Fibroblast of pulmonary artery (primary cell): ENCODE measurements at places on chromosomes 2 and 18.

GRCh38 chr2:12918835-12919445 lies 202.2 kb downstream of the TRIB2 start:
- DNase-seq = peak; percentile 95

DNA sequence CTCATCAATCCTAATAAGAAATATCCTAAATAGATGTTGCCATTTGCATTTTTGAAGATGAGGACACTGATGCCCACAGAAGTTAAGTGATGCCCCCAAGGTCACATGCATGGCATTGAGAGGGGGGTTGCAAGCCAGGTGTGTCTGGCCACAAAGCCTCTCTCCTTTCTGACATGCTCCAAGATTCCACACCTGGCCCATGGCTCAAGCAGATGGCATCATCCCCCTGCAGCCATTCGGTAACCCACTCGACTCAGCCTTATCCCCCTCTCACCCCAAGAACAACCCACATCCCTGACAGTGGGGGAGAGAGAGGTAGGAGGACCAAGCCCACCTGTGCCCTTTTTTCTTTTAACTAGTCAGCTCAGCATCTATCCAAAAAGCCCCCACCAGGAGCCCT lies 16.5 kb upstream of the TEX51 start:
- DNase-seq = no peak

DNA sequence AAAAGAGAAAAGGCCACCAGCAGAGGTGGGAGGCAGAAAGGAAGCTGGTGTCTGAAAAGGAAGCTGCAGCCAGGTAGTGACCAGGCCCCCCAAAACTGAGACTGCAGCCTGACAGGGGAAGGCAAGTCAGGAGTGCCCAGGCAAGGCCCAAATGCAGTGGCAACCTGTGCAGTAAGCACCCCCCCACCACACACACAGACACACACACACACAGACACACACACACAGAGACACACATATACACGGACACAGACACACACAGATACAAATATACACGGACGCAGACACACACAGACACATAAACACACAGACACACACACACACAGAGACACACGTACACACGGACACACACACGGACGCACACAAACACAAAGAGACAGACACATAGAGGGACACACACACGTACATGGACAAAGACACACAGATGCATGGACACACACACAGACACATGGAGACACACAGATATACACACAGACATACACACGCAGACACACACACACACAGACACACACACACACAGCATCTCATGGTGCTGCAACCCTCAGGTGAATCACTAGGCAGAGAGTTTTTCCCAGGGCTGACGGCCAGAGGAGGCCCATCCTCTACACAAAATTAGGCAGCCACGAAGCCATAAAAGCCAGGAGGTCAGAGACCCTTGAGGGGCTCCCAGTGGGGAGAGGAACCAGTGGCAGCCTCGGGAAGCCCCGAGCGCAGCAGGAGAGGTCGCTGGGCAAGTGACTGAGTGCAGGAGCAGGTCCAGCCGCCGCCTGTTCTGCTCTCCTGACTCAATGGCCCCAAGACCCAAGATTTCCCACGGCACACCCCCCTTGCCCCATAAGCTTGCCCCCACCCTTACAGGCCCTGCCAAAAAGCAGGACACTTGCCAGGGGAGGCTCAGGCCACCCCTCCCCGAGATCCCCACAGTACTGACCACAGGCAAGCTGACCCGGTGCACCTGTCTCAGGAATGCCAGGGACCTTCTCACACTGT lies 6.3 kb downstream of the SDC1 start:
- no peak for DNase-seq

DNA sequence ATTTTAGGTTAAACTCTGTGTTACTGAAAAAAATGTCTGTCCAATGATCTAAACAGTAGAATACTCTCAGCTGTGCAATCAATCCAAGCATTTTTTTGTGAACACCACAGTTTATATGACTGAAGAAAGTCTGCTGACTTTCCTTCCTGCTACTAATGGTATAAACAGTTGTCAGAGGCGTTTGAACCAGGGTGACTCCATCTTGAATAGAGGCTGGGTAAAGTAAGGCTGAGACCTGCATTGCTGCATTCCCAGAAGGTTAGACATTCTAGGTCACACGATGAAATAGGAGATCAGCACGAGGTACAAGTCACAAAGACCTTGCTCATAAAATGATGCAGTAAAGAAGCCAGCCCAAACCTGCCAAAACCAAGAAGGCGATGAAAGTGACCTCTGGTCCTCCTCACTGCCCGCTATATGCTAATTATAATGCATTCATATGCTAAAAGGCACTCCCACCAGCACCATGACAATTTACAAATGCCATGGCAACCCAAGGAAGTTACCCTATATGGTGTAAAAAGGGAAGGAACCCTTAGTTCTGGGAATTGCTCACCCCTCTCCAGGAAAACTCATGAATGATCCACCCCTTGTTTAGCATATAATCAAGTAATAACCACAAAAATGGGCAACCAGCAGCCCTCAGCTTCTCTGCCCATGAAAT lies 31.3 kb downstream of the POU3F3 start:
- DNase-seq = no peak

DNA sequence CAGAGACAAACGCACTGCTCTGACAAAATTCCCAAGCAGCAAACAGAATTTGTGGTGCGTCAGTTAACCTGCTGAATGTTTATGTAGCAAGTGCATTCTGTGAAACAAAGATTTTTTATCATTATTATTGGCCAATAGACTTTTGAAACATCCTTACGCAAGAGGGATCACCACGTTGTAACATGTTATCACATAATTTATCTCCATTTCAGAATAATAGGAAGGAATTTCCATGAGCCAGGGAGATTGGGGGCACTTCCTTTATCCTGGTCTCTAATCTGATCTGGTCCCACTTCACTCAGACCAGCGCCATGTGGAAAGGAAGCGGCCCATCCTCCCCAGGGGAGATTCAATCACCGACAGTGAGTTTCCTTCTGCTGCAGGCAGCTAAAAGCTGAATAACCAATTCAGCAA lies 166.1 kb downstream of the PID1 start:
- DNase-seq = peak; percentile 33

- peak; percentile 64 for DNase-seq
These were observed 76.9 kb upstream of the GCFC2 start for GRCh38 chr2:75787532-75788132.

DNA sequence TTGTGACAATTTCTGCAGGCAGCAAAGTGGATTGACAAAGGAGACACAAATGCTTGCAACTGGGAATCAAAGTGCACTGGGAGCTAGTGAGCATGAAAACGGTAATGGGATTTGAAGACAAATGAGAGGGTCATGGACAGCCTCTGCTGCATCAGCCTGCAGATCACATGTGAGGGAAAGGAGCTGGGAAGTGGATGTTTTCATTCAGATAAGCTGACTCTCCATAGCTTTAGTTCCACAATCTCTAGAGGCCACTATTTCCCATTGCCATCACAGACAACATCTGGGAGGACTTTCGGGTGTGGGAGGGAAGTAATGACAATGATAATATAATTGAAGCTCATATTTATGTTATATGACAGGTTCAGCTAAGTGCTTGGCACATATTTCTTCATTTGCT lies 28.4 kb downstream of the ADCYAP1 start:
- no peak for DNase-seq

GRCh38 chr2:28395334-28396061 lies 2.8 kb downstream of the FOSL2 start:
- peak; percentile 84 for DNase-seq

DNA sequence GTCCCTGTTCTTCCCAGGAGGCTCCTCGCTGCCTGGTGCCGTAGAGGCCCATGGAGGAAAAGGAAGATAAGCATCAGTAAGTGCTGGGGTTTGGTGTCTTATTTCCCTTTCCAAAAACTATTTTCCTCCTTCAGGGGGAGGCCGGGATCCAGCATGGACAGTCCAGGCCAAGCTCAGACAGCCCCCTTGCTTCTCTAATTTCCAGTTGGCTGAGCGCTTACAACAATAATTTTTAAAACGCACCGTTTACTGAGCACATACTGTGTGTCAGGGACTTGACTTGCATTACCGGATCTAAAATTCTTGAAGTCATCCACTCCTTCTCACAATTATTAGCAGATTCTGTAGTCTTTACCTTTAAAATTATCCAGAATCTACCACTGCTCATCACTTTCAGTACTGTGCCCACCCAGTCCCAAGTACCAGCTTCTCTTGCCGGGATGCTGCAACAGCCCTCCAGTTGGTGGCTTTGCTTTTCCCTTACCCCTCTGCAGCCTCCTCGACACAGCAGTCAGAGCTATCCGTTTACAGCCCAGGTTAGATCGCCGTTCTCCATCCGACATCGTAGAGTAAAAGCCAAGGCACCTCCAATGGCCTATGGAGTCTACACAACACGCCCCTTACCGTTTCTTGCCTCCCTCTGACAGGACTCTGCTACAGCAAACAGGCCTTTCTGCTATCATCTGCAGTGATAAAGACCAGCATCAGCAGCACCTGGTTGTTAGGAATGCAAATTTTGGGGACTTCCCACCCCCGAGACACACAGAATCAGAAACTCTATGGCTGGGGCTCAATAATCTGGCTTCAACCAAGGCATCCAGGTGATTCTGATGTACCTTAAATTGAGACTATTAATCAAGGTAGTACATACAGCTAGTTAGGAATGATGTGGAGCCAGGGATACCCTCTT lies 75.2 kb upstream of the TSPYL6 start:
- no peak for DNase-seq

- no peak for DNase-seq
These were observed 322.2 kb upstream of the ZNF521 start for GRCh38 chr18:25674183-25674582.

GRCh38 chr2:127820080-127820668 lies 9.2 kb upstream of the WDR33 start:
- peak; percentile 22 for DNase-seq

- DNase-seq = no peak
These were observed 8.8 kb upstream of the EVA1A start for GRCh38 chr2:75569546-75569945.

GRCh38 chr18:31555971-31556747 lies 35.5 kb upstream of the TTR start:
- peak; percentile 86 for DNase-seq
